Stimulated activated CD8-positive, alpha-beta memory T cell treated with anti-CD3 and anti-CD28 coated beads, Interleukin-4, amount 100 ng/mL, for 1 hour (primary cell): ENCODE measurements at places on chromosomes 6 and 20.

DNA sequence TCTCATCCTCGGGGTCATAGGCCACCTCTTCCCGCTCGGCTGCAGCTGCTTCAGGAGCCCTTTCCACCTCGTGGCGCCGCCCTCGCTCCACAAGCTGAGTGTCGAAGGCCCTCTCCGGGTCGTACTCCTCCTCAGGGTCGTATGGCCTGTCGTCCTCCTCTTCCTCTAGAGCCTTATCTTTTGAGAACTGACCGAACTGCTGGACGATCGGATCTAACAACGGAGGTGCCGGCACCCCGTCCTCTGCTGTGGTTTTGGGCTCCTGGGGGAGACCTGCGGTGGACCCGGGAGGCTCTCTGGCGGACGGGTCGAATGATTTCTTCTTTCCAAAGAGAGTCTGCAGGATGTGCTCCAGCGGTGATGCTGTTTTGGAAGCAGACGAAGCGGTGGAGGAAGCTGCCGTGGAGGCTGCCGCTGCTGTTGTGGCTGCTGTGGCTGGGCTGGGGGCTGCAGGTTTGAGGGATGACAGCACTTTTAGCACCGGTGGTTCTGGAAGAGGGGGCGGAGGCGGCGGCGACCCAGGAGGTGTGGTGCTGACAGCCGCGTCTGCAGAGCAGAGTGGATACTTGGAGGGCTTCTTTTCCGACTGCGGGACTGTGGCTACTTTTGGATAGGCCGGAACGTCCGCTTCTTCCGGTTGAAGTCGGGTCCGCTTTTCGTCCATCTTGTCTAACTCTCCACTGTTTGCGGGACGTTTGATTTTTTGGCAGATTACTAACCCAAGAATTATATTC is 20.2 kb upstream of the TCFL5 start:
- DNase-seq, result no peak

GRCh38 chr6:104601131-104601651 is 258.5 kb downstream of the HACE1 start:
- no peak for DNase-seq

DNA sequence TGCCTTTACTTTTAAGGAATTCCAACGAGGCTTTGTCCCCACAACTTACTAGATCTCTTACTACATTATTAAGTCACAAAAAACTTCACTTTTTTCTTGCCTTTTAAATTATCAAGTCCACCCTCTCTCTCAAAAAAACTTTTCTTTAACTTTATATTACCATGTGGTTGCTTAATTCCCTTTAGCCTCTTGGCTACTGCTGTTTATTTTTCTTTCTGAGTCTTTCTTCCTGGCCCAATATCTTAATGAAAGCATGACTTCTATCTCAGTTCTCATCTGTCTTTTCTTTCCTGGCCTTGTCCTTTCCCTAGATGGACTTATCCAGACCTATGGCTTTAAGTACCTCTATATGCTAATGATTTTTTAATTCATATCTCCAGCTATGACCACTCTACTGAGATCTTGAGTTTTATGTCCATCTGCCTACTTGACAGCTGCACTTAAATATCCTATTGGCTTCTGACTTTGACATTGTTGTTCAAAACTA is 710.5 kb downstream of the RFPL4B start:
- DNase-seq, result no peak

DNA sequence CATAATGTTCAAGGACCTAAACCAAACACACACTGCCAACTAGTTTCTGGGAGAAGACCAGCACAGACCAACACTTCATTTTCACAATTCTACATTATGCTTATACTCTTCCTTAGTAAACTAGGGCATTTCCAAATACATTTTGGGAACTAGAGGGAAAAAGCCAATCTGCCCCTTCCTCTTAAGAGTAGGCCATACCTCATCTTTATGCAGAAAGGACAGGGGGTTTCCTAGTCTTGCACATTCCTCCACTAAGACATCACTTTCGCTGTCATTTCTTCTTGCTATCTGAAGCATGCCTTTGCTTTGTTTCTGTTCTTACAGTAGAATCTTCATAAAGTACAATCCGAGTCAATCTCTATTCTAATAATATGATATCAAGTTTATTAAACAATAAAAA is 105.7 kb downstream of the SMLR1 start:
- no peak for DNase-seq

DNA sequence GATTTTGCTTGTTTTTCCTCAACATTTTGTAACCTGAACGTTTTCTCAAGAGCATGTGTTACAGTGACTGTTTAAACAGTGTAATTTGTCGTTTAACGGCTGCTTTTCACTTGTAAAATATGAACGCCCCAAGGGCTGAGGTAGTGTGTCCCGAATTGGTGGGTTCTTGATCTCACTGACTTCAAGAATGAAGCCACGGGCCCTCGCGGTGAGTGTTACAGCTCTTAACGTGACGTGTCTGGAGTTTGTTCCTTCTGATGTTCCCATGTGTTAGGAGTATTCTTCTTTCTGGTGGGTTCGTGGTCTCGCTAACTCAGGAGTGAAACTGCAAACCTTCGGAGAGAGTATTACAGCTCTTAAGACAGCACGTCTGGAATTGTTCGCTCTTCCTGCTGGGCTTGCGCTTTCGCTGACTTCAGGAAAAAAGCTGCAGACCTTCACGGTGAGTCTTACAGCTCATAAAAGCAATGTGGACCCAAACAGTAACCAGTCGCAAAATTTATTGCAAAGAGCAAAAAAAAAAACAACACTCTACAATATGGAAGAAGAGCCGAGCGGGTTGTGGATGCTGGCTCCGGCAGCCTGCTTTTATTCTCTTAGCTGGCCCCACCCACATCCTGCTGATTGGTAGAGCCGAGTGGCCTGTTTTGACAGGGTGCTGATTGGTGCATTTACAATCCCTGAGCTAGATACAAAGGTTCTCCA is 25.1 kb upstream of the TRIM27 start:
- no peak for DNase-seq

- DNase-seq, result no peak
These were observed 677.5 kb downstream of the HDGFL1 start for GRCh38 chr6:23246896-23247295.

DNA sequence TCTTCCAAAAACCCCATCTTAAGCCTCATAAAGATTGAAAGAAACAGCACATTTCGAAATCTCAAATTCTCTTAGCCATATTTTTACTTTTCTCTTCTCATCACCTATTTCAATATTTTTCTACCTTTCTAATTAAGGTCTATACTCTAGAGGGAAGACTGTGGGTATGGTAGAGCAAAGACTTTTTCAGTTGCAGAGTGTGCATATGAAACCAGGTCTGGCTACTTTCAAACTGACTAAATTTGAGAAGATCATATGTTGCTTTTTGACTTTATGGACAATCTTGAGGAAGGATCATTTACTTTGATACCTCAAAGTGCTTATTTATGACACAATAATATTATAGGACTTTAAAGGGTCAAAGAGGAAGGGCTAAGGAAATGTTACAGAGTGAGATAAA is 20.7 kb downstream of the FILIP1 start:
- no peak for DNase-seq

DNA sequence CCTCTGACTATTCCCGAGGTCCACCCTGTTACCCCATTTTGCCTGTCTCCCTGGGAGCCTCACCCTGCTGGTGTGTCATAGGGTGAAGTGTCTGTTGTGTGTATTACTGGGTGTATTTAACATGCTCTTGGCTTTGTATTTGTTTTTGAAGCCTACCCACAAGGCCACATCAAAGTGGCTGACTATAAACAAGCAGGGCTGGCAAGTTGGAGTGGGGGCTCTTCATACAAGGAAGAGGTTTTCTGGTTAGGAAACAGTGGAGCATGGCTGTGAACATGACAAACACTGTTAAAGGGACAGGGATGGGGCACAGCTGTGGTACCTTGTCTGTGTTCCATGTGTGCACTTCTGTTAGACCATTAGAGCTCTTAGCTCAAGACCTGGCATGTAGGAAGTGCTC is 26.3 kb downstream of the HECA start:
- DNase-seq, result peak; percentile 33

DNA sequence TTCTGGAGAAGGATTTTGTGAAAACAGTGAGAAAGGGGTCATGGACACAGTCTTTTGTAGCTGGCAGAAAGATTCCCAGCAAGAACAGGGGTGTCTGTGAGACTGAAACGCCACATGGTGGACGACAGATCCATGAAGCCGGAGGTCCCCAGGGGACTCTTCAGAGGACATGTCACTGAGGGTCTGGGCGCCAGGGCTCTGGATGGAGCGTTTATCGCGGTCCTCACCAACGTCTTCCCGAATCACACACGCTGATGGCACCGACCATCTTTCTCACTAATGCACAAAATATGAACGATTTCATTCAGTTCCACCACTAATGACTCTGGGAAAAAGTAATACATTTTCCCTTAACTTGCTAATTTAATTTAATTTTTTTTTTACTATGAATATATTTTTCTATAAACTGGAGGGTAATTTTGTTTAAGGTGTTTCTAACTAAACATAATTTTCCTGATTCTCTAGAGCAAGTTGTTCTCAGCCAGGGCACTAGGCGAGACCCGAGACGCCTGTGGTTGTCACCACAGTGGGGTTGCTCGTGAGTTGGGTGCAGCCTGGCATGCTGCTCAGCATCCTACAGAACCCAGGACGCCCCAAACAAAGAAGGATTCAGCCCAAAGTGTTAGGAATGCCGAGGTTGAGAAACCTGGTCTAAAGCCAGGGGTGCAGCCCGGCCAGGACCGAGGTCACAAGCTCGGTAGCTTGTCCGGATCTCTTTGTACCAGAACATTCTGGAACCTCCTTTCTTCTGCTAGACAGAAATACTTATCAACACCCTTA is 306.2 kb downstream of the TAF4 start:
- DNase-seq, result no peak

GRCh38 chr6:112597176-112597575 is 250.0 kb downstream of the RFPL4B start:
- DNase-seq, result no peak

- no peak for DNase-seq
These were observed 1145.1 kb upstream of the MAP3K7 start for GRCh38 chr6:91731939-91732338.

- DNase-seq, result no peak
These were observed 366.4 kb downstream of the KIF16B start for GRCh38 chr20:16206817-16207216.

GRCh38 chr6:71385111-71385822 is 96.7 kb downstream of the OGFRL1 start:
- DNase-seq, result no peak

- no peak for DNase-seq
These were observed 14.1 kb downstream of the OPRM1 start for GRCh38 chr6:154053141-154053540.

DNA sequence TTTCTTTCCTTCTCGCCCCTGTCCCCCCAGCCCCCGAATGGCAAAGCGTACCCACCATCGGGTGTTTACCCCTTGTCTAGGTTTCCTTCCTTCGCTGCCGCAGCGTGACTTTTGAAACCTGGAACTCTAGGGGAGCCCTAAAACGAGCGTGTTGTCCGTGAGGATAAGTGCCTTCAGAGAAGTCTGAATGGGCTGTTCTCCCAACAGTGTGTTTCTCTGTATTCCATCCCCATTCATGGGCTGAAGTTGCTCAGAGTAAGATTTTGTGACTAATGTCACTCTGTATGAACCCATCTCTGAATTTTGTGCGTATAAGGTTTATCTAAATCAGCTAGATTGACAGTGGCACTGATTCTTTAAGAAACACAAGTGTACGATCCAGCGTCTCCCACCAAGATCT is 949 bp downstream of the MACROD2 start:
- DNase-seq, result no peak

DNA sequence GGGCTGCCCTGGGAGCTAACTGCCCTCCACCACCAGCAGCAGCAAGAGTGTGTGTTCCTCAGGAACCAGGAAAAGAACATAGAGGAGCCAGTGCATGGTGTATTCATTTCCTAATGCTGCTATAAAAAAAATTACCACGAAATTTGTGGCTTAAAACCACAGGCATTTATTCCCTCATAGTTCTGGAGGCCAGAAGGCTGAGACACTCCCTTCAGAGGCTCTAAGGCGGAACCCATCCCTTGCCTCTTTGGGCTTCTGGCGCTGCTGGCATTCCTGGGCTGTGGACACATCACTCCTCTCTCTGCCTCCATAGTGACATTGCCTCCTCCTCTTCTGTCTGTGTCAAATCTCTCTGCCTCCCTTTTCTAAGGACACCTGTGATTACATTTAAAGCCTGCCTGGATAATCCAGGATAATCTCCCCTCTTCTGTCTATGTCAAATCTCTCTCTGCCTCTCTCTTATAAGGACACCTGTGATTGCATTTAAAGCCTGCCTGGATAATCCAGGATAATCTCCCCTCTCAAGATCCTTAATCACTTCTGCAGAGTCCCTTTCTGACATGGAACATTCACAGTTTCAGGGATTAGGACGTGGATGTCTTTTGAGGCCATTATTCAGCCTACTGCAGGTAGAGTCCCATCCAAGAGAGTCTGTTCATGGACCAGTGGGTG is 54.7 kb downstream of the NDUFAF5 start:
- DNase-seq, result no peak
